ENCODE measurements at places on chromosomes 16 and 17.

- no peak for DNase-seq
Measured at GRCh38 chr17:77425791-77426641, 285.2 kb downstream of the SEC14L1 start.

DNA sequence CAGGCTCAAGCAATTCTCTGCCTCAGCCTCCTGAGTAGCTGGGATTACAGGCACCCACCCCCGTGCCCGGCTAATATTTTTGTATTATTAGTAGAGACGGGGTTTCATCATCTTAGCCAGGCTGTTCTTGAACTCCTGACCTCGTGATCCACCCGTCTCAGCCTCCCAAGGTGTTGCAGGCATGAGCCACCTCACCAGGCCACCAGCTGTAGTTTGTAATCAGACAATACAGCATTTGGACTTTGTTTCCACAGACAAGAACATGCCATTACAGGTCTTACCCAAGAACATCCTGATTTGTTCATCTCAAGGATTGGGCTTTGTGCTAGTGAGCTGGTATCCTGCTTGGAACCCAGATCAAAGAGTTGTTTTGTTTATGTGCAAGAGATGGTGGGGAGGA, 30.1 kb downstream of the C17orf100 start:
- no peak for DNase-seq

GRCh38 chr17:77320485-77321256, 179.9 kb downstream of the SEC14L1 start:
- DNase-seq, result no peak

- DNase-seq, result no peak
Measured at GRCh38 chr16:4852221-4852872, 5.1 kb downstream of the UBN1 start.

DNA sequence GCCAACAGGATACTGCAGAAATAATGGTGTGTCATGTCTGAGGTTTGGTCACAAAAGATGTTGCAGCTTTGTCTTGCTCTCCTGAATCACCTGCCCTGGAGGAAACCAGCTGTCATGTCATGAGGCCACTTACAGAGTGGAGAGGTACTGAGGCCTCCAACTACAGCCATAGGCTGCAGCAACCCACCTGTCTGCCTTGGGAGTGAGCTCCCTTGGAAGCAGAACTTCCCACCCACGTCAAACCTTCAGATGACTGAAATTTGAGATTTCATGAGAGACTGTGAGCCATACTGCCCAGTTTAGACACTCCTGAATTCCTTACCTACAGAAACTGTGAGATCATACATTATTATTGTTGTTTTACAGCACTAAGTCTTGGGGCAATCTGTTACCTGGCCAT, 475.9 kb downstream of the HS3ST3B1 start:
- no peak for DNase-seq

Data from stimulated activated CD4-positive, alpha-beta T cell treated with anti-CD3 and anti-CD28 coated beads, Interleukin-1b, Interleukin-23, amount 100 ng/mL, for 1 hour (primary cell).